ENCODE measurements at places on chromosomes 3 and 15.

DNA sequence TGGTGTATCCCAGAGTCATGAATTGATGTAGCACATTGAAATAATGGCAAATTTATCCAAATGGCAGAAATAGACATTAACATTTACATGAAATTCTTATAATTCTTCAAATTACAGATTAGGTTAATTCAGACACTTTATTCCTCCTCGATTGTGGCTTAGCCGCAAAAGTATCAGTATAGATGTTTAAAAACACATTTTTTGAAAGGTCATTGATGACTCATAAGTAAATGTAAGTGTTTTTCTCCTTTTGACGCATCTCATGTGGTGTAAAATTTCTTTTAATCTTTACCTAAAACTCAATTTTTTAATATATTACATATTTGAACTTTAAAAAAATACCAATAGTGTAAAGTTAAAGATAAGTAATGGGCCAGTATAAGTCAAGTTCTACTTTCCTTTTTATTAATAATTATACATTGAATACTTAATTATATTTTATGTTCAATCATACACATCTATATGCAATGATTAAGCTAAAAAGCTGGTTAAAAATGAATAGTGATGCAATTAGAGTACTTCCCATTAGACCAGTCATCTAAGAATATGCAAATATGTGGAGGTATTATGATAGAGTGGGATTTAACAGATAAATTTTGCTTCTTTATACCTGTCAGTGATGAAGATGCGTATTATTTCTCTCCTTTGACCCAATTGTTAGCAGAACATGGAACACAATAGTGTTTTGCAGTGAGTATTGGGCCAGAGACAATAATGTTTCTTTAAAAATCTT is 678.1 kb upstream of the DPPA4 start:
- no peak for DNase-seq

- no peak for DNase-seq
Measured at GRCh38 chr3:117059956-117060270, 350.3 kb downstream of the TUSC7 start.

- no peak for DNase-seq
Measured at GRCh38 chr15:59590027-59590426, 21.6 kb upstream of the GCNT3 start.

DNA sequence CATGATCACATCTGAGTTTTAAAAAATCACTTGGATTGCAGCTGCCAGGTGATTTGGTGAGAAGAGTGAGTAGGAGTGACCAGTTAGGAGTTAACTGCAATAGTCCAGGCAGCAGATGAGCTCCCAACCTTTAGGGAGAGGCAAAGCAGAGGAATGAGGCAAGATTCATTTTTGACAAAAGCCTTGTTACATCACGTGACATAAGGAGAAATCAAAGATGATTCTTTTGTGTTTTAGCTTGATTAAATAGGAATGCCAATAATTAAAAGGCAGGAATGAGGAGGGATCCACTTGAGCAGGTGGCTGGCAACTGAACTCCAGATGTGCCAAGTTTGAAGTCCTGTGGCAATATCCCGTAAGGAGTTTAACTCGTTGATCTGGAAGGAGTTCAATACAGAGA is 2.5 kb downstream of the GATM start:
- no peak for DNase-seq

- DNase-seq = no peak
Measured at GRCh38 chr15:95106801-95107200, 875.4 kb downstream of the MCTP2 start.

DNA sequence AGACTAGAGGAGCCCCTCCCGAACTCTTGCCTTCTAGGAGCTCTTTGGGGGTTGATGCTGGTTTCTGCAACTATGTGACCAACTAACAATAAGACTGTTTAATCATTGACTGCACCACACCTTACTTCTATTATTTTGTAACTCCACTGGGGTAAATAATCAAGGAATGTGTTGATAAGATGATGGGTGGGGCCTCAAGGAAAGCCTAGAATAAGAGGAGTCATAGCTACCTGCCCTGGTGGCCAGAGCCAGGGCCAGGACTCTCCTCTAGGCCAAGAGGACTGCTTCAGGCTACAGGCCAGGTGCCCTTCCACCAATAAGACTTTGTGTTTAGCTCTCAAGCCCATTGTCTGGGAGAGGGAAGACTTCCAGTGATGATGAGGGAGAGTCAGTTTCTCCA is 41.2 kb upstream of the PIAS1 start:
- DNase-seq = no peak

GRCh38 chr15:31427411-31427810 is 100.8 kb downstream of the KLF13 start:
- DNase-seq = no peak

GRCh38 chr15:81781395-81781794 is 264.4 kb downstream of the MEX3B start:
- no peak for DNase-seq

- no peak for DNase-seq
Measured at GRCh38 chr3:55910543-55910942, 423.4 kb upstream of the WNT5A start.

GRCh38 chr3:146899171-146899570 is 294.0 kb upstream of the PLSCR5 start:
- DNase-seq = no peak

GRCh38 chr3:57983734-57984518 is 24.3 kb upstream of the FLNB start:
- DNase-seq = peak; percentile 67

- no peak for DNase-seq
Measured at GRCh38 chr3:42613462-42613861, 13.0 kb downstream of the NKTR start.

- no peak for DNase-seq
Measured at GRCh38 chr3:60316121-60316797, 935.0 kb downstream of the FHIT start.

GRCh38 chr3:150899141-150899540 is 6.1 kb downstream of the MINDY4B start:
- no peak for DNase-seq

DNA sequence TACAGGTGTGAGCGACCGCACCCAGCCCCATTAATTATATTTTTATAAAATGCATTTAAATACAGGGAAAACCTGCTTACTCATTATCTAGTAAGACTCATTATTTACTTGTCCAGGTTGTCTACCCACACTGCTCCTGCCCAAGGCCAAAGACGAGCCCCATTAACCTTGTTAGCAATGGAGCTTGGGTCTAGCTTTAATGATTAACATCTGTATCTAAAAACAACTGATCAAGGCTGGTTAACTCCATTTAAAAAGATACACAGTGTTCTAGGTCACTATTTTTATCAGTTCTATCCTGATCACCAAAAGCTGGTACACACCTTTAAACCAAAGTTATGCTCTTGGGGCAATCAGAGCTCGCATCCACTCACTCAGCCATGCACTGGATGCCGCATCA is 10.4 kb upstream of the NCKIPSD start:
- DNase-seq = no peak

DNA sequence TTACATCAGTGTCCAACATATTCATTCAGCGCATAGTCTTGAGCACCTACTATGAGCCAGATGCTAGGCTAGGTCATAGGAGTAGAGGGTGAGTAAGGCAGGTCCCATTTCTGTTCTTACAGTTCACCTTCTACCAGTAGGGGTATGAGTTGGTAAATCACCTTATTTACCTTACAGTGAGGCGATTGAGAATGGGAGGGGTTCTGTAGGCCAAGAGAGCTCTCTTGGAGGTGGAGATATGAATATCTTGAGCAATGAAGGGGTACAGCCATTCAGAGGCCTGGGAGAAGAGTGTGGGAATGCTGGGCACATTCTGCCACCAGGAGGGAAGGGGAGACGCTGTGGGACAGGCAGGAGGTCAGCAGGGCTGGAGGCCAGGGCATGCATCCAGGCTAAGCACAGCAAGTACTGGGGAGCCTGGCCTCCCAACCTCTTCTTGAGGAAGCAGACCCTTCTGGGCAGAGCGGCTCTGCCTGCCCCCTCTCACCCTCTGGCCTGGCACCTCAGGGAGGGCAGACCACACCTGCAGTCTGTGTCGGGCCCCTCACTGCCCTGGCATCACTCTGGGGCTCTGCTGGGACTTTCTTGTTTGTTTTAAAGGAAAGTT is 123.4 kb downstream of the EEFSEC start:
- DNase-seq = no peak

- no peak for DNase-seq
Measured at GRCh38 chr3:27641888-27642601, 80.1 kb downstream of the EOMES start.

DNA sequence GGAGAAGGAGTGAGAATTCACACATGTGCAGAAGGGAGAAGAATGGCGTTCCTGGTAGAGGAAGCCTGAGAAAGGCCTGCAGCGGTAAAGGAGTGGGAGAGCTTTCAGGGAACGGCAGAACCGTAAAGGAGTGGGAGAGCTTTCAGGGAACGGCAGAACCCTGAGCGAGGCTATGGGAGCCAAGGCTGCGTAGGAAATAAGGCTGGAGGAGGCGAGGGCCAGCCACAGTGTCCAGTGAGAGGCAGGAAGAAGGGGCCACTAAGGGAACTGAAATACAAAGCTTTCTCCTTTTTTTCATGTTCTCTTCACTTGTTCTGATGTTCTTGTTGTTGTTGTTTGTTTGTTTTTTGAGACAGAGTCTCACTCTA is 41.6 kb downstream of the GOLGA6L10 start:
- DNase-seq = no peak

- no peak for DNase-seq
Measured at GRCh38 chr3:39094851-39095677, 12.4 kb downstream of the GORASP1 start.

DNA sequence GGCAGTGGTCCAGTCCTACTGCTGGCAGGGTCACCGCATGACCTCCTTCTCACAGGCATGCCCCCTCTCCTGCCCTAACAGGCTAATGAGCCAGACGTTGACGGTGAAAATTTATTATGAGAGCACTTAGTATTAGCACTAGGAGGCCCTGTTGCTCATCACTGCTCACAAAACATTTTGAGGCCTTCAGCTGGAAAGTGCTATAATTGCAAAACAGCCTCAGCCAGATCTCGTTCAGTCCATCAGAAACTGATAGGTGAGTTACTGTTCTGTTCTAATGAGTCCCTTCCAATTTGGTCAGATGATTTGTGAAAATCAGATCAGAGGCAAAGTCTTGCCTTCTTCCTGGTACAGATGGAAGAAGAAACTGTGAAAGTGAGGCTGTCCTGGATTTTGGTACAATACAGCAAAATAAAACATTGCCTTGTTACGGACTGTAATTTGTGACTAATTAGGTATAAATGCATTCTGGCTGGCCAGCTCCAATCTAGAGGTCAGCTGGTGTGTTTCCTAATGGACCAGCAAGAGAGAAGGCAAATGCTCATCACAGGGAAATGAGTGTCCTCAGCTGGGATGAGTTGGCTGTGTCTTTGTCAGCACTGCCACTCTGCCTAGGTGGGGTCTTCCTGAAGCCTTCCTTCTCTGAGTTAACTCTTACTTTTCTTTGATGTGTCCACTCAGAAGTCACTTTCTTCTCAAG is 316.8 kb downstream of the CHST2 start:
- DNase-seq = no peak

DNA sequence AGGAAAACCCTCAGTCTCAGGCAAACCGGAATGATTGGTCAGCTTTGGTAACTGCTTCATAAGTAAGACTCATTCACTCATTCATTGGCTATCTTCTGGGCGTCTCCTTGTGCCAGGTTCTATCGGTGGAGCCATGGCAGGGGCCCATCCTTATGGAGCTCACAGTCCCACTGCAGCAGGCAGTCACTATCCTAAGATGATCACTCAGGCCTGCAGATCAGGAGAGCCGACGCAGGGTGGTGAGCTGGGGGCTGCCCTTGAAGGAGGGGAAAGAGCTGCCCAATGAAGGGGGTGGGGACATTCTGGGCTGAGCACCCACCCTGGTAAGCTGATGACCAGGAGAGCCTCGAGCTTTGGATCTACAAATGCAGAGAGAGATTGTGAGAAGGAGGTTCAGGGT is 20.5 kb upstream of the FGD5 start:
- DNase-seq = no peak

GRCh38 chr3:71456156-71456555 is 127.4 kb downstream of the FOXP1 start:
- DNase-seq = no peak

- DNase-seq = no peak
Measured at GRCh38 chr3:181379278-181379677, 332.4 kb upstream of the SOX2 start.

DNA sequence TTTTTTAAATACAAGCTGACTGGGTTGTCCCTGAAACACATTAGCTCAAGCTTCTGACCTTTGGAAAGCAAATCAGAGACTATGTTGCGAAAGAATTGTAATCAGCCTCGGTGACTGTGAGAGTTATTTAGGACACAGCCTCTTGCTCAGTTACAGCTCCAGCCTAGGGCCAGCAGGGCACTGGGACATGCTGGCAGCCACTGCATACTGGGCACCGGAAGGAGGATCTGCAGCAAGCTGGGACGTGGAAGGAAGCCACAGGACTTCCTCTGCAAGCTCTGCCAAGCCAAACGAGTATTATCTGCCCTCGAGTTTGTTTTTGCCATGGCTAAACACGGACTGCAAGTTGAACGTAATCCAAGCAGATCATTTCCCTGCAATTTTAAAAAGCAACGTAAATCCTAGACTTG is 24.4 kb upstream of the COPG1 start:
- peak; percentile 24 for DNase-seq

- no peak for DNase-seq
Measured at GRCh38 chr3:125715651-125716050, 120.4 kb upstream of the OSBPL11 start.

DNA sequence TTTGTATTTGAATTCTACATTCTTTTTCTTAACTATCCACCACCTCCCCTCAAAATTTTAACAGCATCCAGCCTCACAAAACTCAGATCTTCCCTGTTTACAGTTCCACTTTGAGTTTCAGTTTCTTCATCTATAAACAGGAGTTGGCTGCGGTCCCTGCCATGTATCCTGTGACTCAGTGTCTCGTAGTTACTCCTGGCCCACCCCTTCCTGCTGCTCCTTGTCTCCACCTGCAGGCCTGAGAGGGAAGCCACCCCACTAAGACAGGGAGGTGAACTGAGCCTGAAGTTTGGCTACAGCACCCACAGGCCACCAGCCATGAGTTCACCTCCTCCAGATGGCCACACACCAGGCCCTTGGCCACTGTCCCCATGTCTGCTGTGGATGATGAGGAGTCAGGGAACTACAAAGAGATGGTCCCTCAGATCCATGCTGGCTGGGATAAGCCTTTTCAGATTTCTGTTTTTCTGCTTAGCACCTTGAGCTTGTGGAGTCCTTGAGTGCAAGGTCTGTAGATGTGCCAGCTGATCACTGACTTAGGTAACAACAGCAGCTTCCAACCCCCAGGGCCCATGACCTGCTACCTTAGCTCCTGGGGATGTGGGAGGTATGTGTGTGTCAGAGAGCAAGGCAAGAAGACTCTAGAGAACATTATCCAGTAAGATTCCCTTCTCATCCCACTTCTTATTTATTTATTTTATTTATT is 37.5 kb downstream of the CD86 start:
- no peak for DNase-seq

GRCh38 chr3:148459931-148460513 is 237.7 kb upstream of the AGTR1 start:
- DNase-seq = no peak

DNA sequence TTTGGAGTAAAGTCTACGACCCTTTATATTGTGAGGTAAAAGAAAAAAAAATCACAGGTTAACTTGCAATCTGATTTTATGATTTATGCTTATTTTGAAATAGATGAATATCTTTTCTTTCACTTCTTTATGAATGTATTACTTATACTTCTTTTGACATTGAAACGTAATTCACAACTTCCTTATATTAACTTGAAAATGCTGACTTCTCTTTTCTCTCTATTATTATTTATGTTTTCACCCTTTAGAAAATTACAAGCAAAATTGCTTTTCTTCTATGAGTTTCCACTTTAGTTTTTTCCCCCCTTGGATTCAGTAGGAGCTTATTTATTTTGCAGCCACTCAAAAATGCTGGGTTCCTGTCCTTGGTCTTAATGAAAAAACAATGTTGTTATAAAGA is 25.4 kb downstream of the ACP3 start:
- DNase-seq = no peak

All from AG04449 (cell line).